ENCODE measurements at places on chromosomes 1 and 21.

GRCh38 chr1:61618193-61618592 is 106.7 kb downstream of the TM2D1 start:
- DNase-seq = no peak

DNA sequence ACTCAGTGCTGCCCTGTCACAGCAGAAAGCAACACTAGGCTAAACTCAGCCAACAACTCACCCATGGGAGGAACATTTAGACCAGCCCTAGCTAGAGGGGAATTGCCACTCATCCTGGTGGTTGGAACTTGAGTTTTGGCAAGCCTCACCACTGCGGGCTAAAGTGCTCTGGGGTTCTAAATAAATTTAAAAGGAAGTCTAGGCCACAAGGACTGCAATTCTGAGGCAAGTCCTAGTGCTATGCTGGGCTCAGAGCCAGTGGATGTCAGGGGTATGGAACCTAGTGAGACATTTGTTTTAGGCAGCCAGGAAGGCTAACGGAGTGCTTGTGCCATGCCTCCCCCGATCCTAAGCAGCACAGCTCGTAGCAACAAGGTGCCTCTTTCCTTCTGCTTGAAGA is 78.0 kb downstream of the RGS13 start:
- DNase-seq = no peak

DNA sequence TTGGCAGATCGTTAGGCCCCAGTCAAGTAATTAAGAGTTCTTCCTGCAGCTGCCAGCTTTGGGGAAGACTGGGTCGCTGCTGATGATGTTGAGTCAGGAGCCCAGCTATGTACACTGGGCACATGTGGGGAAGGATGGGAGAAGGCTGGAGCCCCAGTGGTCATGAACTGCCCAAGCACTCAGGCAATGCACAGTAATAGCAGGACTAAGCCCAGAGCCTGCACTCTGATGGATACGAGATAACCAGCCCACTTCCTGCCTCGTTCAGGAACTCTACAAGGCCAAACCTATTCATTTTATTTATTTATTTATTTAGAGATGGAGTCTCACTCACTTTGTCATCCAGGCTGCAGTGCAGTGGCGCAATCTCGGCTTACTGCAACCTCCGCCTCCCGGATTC is 81.1 kb upstream of the BTG3 start:
- no peak for DNase-seq

DNA sequence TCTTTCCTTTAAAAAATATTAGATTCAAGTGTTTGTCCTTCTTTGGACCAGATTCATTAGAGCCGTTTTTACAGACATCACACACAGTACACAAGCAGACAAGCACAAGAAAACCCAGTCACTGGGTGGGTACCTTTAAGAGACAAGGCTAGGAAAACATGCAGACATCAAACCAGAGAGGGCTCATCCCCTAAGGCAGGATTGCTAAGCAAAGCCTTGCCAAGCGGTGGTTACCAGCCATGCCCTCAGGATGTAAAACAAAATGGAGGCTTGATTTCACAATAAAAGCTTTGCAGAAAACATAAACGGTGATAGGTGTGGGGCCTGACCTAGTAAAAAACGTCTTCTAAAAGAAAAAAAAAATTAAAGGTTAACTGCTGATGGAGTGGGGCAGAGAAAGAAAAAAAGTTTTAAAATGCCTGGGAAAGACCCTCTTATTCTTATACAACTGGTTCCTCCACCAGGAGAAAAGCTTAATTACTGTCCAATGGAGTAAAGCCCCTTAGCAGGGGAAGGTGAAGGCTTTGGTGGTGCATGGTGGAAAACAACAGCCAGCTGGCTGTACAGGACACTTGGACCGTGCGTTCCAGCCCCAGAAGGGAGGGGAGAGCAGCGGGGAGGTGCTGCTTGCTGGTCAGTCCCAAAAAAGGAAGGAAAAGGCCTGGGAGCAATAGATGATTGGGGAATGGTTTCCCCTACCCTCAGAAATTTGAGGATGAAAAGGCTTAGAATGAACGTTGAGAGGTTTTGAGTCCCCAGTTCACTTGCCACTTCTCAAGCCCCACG is 30.4 kb upstream of the FMO1 start:
- no peak for DNase-seq

- no peak for DNase-seq
These were observed 7.6 kb downstream of the OLIG2 start for GRCh38 chr21:33033094-33033951.

- no peak for DNase-seq
These were observed 24.7 kb downstream of the SCYL3 start for GRCh38 chr1:169868978-169869377.

DNA sequence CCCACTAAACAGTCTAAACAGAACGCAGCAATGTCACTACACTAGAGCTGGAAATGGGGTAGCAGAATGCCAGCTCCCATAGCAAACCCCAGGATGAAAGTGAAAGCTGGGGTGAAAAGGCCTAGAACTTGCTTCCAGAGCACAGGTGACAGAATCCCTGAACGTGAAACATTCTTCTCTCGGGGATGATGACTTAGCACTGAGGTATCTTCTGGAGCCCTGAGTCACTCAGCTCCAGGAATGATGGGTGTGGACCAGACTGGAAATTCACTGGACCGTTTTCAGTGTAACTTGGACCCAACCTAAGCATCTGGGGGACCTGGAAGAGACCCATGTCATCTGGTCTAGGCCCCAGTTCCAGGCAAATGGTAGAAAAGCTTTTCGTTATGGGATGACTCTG is 108.9 kb downstream of the CDC7 start:
- DNase-seq = peak; percentile 79

DNA sequence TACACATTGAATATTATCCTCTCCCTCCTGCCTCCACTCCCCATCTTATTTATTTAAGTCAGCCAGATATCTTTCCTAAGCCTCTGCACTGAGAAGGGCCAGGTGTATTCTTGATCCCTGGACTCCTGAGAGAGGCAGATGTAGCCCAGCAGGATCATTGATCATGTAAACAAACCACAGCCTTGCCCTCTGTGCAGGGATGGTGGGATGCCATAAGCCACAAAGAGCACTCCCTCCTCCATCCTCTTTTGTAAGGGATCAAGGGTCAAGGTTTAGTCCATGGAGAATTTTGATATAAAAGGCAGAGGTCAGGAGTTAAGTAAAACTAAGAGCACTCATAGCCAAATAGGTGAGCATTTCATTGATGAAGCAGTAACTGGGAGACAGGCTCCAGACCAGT is 17.3 kb downstream of the PHGDH start:
- DNase-seq = no peak

- no peak for DNase-seq
These were observed 1197.0 kb downstream of the AMY1C start for GRCh38 chr1:104946558-104947210.

DNA sequence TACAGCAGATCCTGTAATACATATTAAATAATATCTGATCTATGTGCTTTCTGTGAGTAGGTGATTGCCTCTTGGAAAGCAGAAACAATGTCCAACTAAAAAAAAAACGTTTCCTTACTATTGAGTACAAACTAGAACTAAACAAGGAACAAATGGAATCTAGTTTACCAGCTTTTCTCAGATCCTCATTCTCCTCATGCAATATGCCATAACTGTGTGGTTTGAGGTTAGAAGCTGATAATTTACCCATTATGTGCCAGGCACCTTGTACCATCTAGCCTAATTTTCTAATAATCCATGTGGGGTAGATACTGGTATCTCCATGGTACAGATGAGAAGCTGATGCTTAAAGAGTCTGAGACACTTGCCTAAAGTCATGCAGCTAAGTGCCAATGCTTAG is 154.7 kb downstream of the PTGER3 start:
- DNase-seq = no peak

DNA sequence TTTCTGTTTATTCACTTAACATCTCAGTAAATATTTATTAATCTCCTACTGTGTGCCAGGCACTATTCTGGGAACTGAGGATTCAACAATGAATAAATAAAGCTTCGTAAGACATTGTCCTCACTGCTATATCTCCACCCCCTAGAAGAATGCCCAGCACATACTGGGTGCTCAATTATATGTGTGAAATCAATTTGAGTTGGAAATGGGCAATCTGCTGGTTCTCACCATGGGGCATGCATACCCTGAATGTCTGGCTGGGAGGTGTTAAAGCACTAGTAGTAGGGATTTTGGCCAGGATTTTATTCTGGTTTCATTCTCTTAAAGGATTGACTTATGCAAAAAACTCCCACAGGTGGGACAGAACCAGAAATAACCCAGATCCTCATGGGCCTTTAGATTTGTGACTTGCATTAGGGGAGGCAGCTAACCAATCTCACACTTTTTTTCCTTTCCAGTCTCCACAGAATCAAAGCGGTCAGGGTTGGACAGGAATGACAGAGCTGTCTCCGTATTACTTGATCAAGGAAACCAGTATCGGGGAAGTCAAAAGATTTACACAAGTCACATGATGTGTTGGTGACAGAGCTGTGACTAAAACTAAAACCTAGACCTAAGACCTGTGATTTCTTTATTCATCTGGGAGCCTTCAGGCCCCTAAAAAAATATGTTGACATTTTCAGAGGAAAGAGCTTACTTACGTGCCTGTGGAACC is 12.8 kb downstream of the GFI1 start:
- no peak for DNase-seq

DNA sequence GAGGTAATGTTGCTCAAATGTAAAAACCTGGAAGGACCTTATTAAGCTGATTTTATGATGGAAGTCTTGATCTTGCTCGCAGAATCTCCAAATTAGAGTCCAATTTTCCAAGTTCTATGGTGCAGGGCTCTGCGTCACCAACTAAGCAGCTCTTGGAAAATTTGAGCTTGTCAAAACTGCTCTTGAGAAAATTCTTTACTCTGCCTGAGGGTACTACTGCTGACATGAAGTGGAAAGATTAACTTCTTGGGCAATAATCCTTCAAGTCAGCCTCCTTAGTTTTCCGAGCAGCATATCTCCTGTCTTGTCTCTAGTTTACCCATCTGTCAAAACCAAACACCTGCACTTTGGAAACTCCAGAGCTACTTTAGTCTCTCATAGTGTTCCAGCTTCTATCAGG is 293.7 kb downstream of the KCTD3 start:
- no peak for DNase-seq

DNA sequence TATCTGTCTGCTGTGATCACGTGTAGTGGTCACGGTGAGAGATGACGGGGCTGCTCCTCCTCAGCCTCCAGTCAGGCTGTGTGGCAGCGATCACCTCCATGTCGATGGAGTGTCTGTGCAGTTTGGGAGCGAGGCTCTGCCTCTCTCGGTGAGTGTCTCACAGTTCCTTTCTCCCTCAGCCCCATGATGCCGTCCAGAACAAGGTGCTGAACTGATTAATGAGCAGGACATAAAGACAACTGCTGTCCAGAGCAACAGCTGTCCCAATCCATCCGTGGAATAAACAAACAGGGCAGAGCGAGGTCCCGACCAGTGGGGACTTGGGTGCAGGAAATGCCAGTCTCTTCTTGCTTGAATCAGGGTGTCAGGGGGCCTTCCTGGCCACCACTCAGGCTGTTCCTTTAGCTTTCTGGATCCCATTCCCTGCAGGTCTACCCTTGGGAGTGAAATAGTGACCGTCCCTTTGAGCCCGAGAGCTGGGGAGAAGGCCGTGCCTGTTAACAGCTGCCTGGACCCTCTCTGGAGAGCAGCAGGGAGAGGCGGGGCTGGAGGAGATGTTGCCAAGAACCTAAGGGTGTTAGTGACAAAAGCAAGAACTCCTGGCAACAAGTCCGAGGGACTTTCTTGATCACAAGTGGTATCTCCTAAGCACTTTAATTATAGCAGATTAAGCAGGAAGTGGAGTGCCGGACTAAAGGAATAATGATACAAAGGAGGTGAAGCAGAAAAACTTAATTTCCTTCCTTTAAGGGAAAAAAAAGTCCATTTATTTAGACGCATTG is 443.9 kb downstream of the KIF26B start:
- no peak for DNase-seq

DNA sequence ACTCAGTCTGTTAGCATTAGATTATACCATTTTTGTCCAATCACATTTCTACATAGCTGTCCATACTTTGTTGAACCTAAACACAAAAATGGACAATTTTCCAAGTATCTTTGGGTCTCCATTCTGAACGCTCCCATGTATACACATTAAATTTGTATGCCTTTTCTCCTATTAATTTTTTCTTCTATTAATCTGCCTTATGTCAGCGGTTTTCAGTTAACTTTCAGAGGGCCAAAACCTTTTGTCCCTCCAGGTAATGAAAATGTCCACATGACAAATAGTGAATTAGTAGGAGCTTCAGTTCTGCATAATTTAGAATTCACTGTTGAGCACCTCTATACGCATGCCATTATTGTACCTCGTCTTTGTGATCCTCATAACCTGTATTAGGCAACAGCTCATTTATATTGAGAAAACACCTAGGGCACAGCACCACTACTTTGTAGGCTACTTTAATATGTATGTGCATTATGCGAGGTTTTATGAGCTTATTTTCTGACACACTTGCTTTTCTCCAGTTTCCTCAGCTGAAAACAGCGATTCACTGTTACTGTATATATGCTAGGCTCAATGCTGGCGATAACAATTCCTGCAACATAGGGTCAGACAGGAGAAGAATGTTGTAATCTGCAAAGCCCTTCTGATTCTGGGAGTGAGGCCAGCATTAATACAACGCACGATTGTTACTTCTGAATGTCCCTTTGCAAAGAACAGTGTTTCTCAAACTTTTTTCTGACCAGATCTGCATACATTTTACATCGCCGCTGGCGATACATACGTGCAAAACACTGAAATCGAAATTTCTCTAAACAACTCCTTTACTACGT is 1.1 kb upstream of the ABCD3 start:
- peak; percentile 18 for DNase-seq

DNA sequence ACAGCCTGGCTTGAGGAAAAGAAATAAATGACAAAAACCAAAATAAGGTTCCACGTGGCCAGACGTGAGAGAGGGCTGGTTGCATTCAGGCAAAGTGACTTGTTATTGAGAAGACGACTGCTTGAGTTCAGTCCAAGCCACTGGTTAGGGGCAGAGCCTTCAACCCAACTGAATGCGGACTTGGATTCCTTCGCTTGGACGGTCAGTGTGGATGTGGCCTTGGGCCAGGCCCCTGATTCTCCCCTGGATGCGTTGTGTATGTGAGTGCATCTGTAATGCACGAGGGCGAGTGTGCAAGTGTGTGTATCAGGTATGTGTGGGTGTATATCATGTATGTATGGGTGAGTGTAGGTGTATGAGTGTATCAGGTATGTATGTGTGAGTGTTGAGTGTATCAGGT is 1.9 kb downstream of the PLA2G2F start:
- no peak for DNase-seq
